ENCODE measurements at places on chromosomes 3 and 15.

DNA sequence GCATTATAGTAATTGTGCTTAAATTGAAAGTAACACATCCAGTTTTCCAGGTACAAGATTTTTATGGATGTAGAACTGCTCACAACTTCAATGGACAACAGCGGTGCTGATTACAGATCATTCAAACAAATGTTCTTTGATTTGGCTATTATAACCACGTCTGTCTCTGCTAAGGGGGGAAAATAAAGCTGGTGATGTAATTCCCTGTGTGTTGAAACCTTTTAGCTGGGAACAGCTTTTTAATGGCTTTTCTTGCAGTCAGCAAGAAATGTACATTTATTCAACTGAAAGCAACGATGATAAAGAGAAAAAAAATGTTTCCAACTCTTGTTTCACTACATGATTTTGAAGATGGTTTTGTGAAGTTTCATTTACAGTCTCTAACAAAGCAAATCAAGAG lies 431.9 kb upstream of the AGTR1 start:
- no peak for DNase-seq

DNA sequence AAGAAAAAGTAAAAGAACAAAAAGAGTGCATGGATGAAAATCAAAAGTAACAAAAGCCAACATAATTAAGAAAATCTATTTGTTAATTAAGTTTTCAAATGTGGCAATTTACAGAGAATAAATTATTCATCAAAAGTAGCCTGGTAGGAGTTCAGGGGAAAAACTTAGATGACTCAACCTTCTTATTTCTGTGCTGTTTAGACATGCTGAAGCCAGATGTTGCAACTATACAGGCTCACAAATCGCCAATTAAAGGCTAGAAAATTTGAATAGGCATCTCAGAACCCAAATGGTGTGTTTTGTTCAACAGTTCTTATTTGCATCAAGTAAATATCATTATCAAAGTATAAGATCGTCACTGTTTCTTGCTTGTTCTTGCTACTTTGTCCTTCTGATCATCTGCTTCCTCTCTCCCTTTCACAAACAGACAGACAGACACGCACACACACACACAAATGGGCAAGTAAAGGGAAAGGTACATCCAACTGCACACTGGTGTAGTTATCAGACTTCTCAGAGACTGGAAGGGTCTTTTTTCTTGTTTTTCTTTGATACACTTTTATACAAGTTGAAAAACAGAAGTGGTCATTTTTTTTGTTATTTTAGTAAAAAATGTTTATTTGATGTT lies 572.2 kb downstream of the MECOM start:
- DNase-seq: no peak

GRCh38 chr15:75725719-75726607 lies 13.3 kb upstream of the CSPG4 start:
- no peak for DNase-seq

GRCh38 chr3:139117136-139117675 lies 72.5 kb upstream of the PRR23C start:
- DNase-seq: no peak

GRCh38 chr15:91879158-91879557 lies 25.6 kb downstream of the SLCO3A1 start:
- DNase-seq: no peak

- DNase-seq: no peak
Measured at GRCh38 chr15:68020685-68021084, 33.4 kb upstream of the PIAS1 start.

GRCh38 chr3:16288664-16289063 lies 23.7 kb downstream of the OXNAD1 start:
- no peak for DNase-seq

GRCh38 chr3:83890039-83890762 lies 1068.6 kb upstream of the CADM2 start:
- no peak for DNase-seq
